H4 (cell line): ENCODE measurements at places on chromosomes 4 and X. TPM values are rescaled to one million over a fixed set of nuclear protein-coding genes. Genes with fewer than 3 reads are reported as not detected.

DNA sequence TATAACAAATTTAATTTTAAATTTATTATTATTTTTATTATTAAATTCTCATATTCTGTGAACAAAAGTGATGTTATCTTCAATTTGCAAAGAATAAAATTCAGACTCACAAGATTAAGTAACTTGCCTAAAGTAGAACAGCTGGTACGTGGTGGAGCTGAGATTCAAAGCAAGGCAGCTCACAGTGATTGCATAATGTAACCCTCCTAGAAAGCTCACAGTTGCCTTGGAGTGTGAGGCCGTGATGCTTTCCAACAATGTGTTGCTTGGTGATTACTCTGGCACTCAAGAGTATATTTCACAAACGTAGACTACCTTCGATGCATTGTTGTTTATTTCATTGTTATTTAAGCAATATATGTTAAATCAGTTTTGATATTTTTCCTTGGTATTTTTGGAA is 1039.2 kb upstream of the PABPC4L start:
- DNase-seq, result peak; percentile 7

- DNase-seq, result no peak
These were observed 494.2 kb upstream of the MAGEB2 start for GRCh38 chrX:29721152-29721551.

- DNase-seq, result no peak
These were observed 6.3 kb downstream of the BMPR1B start for GRCh38 chr4:94764069-94764468.

DNA sequence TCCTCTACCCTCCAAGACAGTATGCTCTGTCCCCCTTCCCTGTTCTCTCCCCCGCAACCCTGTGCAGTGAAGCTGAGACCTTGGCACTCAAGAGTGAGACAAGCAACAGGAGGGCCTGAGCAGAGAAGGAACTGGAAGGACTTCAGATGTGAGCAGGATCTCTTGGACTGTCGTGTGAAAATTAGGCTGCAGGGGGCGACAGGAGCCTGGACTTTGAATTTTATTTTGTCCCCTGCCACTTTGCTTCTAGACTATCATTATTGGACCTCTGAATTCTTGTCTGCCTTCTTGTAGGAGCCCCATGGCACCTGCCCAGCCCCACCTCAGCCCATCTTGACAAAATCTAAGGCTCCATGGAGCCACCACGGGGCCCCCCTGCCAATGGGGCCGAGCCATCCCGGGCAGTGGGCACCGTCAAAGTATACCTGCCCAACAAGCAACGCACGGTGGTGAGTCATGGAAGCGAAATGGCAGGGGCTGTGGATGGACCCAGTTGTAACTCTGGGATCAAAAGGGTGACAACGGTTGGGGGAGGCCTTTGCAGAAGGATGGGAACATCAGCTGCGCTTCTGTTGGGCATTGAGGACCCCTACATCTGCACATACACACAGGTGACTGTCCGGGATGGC is 1.7 kb downstream of the ARAF start:
- no peak for DNase-seq

DNA sequence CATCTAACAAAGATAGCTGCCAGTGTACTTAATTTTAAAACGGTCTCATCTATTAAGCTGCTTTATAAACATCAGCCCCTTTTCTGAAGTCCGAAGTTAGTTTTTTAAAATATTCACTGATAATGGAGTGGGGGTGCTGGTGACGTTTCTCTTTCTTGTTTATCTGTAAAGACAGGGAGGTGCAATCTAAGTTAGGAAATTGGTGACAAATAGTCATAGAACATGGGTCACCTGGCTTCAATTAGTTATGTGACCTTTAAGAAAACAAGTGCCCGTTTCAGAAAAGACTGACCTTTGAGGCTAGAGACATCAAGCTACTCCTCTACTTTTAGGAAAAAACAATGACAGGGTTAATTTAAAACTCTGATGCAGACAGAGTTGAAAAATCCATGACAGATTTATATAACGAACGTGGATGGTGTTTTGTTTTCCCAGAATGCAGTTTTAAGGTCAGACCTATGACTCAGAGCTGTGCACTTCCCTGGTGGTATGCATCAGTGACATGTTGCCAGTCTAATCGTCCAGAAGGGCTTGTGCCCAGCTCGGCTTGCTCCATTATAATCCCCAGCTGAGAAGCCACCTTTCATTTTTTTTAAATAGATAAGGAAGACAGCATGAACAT is 38.2 kb downstream of the FHL1 start:
- DNase-seq, result peak; percentile 48

GRCh38 chr4:75469896-75470295 is 44.3 kb downstream of the RCHY1 start:
- DNase-seq, result no peak

GRCh38 chrX:128781506-128781905 is 729.3 kb upstream of the ACTRT1 start:
- no peak for DNase-seq

- peak; percentile 47 for DNase-seq
These were observed 13.1 kb upstream of the AMTN start for GRCh38 chr4:70505151-70505748.

DNA sequence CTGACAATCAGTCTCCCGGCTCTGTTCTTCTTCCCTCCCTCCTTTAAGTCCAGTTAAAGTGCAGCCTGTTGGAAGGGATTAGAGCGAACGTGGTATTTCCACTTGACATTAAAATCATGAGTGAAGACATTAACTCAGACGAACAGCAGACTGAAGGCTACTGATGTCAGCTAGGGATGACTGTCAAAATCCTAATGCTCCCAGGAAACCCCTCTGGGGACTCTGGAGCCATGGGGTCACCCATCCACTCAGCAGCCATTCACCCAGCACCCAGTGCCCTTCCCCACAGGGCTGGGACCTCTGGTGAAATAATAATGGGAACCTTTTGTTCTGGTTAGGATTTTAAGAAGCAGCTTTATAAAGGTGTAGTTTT is 113.9 kb downstream of the DRD5 start:
- no peak for DNase-seq

- no peak for DNase-seq
These were observed 60.8 kb upstream of the TBC1D9 start for GRCh38 chr4:140816806-140817510.

GRCh38 chr4:956531-957230 is 16.7 kb downstream of the DGKQ start:
- no peak for DNase-seq

DNA sequence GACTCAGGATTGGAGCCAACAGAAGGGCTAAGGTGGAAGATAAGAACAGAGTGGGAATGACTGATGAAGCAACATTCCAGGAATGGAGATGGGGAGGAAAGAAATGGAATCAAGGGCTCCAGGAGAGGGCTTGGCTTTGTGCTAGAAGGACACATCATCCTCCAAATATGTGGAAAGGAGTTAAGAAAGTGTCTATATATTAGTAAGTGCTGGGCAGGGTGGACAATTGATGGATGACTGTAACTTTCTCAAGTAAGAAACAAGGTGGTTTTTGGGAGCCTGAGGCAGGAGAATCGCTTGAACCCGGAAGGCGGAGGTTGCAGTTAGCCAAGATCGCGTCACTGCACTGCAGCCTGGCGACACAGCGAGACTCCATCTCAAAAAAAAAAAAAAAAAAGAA is 71.6 kb upstream of the NFKB1 start:
- peak; percentile 74 for DNase-seq

- no peak for DNase-seq
These were observed 2.2 kb upstream of the SYN1 start for GRCh38 chrX:47621851-47622250.

- DNase-seq, result peak; percentile 60
These were observed 220.3 kb upstream of the CXCL13 start for GRCh38 chr4:77385124-77385969.

- no peak for DNase-seq
These were observed 75.7 kb upstream of the LRPAP1 start for GRCh38 chr4:3607690-3608552.

- peak; percentile 23 for DNase-seq
These were observed 38.1 kb downstream of the LAMTOR3 start for GRCh38 chr4:99856166-99856565.

DNA sequence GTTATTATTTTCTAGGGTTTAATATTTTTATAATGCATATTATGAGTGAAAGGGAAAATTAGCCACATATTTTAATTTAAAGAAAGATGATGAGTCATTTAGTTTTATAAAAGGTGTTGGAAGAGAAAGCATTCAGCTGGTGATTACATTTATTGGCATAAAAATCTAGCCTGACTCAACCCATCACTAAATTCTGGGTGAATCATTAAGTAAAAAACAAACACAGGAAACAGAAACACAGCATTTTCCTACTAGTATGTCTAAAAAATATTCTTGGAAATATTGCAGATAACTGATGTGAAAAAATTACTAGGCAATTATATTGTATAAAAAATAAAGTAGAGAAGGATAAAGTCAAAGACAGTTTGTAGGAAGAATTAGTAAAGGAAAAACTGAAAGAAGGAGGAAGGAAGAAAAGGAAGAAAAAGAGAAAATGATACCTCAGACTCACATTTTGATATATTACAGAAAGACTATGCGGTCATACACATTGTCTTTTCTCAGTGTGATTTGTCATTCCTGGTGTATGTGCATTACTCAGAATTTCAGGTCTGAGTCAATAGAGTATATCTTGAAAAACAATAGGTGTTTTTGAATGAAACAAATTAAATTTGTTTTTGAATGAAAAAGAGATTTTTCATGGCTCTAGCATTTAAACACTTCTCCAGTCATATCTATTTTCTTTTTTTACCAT is 48.0 kb upstream of the SPOCK3 start:
- no peak for DNase-seq

DNA sequence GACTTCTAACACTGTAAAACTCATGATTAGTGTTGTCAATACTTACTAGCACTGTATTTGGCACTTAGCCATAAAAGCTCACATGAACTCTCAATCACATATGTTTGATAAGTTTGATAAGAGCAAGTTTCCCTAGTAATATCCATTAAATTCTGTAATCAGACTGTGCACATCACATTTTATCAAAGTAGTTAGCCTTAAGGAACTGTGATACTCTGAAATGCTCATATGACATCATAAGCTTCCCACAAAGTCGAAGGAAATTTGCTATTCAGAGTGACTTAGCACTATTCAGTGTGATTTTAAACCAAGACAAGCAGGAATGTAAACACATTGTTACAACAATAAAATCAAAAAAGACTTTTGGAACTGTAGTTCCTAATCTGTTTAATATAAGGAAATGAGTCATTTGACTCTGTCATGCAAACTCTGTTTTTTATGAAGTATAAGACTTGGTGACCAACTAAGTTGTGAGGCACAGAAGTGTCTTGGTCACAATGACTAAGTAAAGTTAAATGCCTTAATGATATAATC is 6.7 kb downstream of the SLC7A11 start:
- peak; percentile 95 for DNase-seq

The LDB2 gene
- total RNA-seq, result 16.8 and 21.6 TPM in 2 replicates

The HMGN5 gene
- total RNA-seq, result 0.97 and 5.8 TPM in 2 replicates

The PDHA2 gene
- not detected in 2 replicates for total RNA-seq

The SYTL4 gene
- 2.0 and 4.6 TPM in 2 replicates for total RNA-seq

The SLC9B1 gene
- not detected in 2 replicates for total RNA-seq

The RASGEF1B gene
- total RNA-seq, result 0.25 and 1.1 TPM in 2 replicates

The PRR32 gene
- not detected in 2 replicates for total RNA-seq

The SORBS2 gene
- total RNA-seq, result 0.41 and 1.5 TPM in 2 replicates

The PRDM5 gene
- 9.1 and 11.7 TPM in 2 replicates for total RNA-seq

The DCLK2 gene
- total RNA-seq, result 4.5 and 6.5 TPM in 2 replicates

The UBL4A gene
- 55.5 and 94.8 TPM in 2 replicates for total RNA-seq
